ENCODE measurements at places on chromosomes 2 and 18.

DNA sequence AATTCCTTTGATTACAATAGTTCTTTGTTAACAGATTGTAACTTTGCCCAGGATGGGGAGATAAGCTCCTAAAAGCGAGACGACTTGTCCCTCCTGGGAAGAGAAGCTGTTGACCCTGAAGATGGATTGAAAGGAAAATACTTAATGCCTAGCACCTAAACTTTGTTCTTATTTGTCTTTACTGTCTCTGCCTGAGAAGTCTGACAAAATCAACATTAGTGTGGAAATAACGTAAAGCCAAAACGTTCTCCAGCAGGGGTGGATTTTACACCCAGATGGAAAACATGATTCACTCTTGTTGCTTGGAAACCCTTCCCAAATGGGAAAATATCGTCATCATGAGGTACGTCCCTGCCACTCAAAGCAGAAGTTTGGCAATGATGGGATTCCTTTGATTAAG lies 450.1 kb downstream of the SLC4A3 start:
- no peak for DNase-seq

DNA sequence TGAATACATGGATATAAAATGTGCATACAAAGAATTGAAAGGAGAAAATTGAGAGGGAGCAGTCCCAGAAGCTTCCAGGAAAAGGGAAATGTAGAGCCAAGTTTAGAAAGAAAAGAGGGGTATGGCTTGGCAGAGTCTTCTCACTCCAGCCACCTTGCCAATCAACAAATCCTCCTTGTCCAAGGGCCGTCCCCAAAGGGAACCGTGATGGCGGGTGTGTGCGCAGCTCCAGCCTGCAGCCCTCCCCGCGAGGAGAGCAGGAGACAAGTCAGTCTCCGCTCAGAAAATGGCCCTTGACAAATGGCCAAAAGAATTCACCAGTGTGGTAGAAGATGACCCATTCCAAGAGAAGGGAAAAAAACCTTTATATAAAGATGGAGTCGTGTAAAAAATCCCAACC lies 448.3 kb upstream of the POU3F3 start:
- no peak for DNase-seq

GRCh38 chr2:54657664-54658083 lies 65.8 kb upstream of the EML6 start:
- DNase-seq = no peak

GRCh38 chr18:68985172-68985820 lies 187.4 kb downstream of the CCDC102B start:
- DNase-seq = no peak

- DNase-seq = no peak
Observed at GRCh38 chr2:204019572-204020501, 83.3 kb downstream of the ICOS start.

DNA sequence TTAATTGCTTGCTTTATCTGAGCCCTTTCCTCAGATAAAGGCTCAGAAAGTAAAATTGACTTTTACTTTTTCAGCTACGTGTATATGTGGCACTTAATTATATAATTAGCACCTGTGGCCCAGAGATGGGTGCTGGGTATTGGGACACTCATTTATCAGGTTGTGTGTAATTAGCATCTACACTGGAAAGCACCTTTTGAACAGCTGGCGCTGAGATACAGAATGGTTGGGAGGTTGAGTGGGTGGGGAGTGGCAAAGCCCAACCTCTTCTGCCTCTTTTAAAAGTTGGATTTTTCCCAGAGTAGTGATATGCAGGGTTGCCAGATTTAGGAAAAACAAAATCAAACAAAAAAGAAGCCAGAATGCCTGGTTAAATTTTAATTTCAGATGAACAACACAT lies 23.9 kb downstream of the SPTBN1 start:
- DNase-seq = no peak

GRCh38 chr2:144515099-144515695 lies 4.7 kb downstream of the ZEB2 start:
- no peak for DNase-seq

DNA sequence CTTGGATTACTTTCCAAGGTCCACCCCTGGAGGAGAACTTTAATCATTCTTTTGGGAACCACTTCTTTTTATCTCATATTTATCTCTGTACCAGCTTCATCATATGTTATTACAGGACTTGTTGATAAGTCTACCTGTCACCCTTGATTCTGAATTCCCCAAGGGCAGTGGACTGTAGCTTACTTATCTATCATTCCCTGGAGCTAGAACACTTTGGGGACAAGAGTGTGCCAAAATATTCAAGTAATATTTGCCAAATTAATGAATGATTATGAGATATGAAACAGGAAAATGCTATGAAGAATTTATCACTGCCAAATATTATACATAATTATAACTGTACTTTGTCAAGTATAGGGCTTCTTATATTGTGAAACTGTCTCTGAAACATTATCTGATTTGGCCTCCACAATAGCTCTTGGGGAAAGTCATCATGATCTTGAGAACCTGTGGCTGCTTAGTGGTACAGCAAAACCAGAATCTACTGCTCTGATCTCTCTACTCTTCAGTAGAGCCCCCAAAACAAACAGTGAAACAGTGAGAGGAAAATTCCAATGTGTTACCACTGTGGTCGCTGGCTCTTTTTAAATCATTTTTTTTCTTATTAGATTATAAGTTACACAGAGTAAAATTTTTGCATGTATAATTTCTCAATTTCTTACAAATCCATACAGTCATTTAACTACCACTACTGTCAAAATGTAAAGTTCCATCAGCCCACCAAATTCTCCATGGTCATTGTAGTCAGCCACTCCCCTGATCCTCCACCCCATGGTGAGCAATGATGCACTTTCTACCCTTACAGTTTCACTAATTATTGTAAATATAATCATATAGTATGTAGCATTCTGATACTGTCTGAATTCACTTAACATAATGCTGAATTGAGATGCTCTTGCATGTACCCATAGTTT lies 197.5 kb downstream of the PIEZO2 start:
- DNase-seq = no peak

GRCh38 chr2:156322051-156322685 lies 10.4 kb downstream of the NR4A2 start:
- DNase-seq = no peak

DNA sequence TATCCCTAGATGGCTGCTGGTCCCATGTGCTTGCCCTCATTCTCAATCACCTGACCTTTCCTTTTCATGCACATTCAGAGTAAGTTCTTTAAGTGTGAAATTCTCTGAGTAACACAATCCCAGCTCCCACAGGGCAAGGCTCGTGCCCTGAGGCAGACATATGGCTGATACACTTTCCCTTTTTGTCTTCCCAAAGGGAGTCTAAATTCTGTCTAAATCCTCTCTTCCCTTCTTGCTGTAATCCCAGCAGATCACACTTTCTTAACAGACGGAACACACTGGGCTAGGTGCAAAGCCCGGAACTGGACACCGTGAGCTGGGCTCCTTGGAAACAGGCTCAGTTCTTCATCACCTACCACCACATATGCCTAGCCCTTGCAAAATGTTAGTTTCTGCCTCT lies 147.6 kb downstream of the GALNT14 start:
- DNase-seq = no peak

GRCh38 chr2:128768041-128768440 lies 449.4 kb upstream of the HS6ST1 start:
- no peak for DNase-seq

DNA sequence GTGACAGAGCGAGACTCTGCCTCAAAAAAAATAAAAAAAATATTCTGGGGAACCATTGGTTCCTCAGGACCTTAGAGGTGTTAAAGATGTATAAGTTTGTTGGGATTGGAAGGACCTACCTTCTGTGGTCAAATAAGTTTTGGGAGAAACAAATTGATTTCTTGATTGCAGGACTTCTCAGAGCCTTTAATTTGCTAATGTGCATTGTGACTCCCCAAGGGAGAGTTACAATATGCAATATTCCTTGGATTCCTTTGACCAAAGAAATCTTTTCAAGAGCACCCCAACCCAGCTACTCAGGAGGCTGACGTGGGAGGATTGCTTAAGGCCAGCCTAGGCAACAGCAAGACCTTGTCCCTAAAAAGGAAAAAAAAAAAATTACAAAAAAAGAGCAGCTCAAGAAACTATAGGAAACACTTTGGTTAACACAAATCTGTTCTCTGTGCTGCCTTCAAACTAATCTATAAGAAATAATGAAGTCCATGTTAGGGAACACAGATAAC lies 6.5 kb downstream of the NAGK start:
- no peak for DNase-seq

DNA sequence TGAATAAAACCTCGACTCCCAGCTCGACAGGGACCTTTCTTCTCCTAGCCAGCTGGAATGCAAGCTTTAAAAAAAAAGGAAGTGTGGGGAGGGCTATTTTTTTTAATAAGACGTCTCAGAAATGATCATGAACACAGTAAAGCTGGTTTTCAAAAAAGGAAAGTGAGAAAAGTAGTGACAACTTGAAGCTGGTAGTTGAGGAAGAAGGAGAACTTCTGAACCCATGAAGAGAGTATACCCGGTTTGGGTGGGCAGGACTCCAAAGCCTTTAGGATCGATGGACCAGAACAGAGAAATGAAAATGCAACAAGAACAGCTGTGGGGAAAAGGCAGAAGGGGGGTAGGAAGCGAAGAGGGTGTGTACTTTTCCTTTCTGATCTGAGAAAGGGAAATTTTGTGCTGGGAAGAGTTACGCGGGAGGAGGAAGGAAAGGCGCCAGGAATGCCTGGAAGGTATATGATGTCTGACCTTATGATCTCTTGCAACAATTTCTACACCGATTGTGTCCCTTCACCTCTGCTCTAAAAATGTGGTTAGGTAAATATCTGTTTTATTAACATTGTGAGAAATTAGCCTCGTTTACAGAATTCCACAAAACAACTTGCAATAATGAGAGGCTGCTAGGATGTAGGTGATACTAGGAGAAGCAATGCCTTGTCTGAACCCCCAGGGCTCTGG lies 22.6 kb upstream of the CYP1B1 start:
- DNase-seq = no peak

- no peak for DNase-seq
Observed at GRCh38 chr2:26246818-26247217, 2.1 kb downstream of the HADHB start.

DNA sequence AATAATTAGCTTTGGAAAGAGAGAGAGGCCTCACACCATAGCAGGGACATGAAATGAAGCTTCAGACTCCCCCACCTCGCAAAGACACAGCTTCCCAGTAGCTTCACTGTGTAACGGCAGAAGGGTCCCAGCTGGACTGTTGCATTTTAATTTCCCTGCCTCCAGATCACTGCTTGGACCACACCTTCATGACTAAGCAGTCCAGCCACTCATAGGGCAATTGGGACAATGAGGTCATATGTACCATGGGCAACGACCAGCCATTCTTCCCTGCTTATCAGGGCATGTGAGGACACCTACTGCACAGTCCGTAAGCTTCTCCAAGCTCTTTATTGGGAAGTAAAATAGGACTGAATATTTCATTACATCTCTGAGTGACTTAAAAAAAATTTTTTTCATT lies 183.0 kb downstream of the MREG start:
- no peak for DNase-seq

DNA sequence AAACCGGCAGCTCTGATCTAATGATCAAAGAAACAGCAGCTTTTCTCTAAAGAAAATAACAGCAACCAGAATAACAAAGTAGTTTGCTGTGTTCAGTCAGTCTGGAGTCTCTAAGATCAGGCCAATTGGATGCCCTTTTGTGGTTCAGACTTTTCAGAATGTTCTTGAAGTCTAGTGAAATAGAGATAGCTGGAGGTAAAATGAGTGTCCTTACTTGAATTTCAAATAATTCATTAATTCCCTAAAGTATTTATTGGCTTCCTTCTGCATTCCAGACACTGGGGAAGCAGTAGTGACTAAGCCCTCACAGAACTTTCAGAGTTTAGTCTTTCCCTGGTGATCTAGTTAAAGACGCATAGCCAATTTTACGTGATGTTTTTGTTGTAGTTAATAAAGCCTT lies 58.7 kb downstream of the C18orf54 start:
- no peak for DNase-seq

DNA sequence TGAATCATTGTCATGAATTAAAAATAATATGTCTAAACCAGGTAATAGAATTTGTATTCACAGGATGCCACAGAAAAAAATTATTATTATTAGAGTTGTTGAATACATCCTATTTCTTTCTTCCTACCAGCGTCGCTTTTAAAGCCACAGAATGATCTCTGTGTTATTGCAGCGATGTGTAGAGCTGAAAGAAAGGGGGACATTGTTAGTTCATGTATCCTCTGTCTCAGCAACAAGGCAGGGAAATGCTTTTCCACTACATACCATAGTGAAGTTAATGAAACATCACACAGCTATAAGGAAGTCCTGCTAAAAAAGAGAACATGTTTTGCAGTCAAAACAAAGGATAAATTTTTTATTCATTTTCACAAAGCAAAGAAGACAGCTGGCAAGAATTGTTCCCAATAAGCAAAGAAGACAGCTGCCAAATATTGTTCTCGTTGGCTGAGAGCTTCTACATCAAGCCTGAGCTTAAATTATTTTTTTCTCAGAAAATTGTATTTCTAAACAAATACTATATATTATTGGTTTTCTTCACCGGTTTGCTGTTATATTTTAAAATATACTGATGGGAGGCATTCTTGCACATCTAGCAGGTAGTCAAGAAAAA lies 1234.4 kb downstream of the SUCLG1 start:
- DNase-seq = no peak

GRCh38 chr2:239287461-239287860 lies 113.4 kb downstream of the HDAC4 start:
- no peak for DNase-seq

DNA sequence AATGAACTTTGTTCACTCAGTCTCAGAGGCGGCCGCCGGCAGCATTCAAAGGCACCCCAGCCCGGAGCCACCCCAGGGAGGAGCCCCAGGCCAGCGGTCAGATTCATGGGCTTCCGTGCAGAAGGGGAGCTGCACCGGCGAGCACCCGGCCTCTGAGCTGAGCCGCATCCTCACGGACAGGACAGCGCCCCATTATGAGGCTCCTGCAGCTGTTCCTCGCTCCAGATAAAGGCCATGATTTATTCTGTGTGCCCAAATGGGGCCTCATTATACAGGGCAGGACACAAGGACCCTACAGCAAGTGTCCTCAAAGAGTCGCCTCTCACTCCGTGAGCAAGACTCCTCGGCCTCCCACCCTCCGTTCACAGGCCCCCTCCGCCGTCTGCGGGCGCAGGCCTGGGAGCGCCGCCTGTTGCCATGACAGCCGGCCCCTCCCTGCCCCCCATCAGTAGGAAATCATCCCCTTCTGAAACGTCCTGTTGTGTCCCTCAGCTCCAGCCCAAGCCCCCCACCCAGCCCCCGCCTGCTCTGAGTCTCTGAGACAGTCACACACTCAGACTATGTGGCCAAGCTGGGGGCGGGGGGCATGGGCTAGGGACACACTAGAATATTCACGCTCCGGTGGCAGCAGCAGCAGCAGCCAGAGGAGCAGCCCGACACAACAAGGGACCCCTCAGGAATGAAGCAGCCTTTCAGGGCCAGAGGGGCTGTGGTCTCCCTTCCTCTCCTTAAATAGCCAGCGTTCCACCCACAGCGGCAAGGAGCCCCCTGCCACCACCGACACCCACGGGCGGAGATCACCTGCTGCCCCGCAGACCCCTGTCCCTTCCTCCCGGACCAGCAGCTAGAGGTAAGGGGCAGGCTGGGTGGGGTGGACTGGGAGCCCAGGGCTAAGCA lies at the start of gene GPR17:
GPR17 (plus strand) TSS at position 759 of the 897 bp plus-strand sequence. CDS start 4,583 bp downstream, outside the sequence.
- no peak for DNase-seq

GRCh38 chr2:38661306-38661705 lies 4.6 kb upstream of the GALM start:
- no peak for DNase-seq
